ENCODE measurements at places on chromosomes 5 and 9.

- no peak for DNase-seq
These were observed 15.0 kb upstream of the RPS14 start for GRCh38 chr5:150464554-150465012.

DNA sequence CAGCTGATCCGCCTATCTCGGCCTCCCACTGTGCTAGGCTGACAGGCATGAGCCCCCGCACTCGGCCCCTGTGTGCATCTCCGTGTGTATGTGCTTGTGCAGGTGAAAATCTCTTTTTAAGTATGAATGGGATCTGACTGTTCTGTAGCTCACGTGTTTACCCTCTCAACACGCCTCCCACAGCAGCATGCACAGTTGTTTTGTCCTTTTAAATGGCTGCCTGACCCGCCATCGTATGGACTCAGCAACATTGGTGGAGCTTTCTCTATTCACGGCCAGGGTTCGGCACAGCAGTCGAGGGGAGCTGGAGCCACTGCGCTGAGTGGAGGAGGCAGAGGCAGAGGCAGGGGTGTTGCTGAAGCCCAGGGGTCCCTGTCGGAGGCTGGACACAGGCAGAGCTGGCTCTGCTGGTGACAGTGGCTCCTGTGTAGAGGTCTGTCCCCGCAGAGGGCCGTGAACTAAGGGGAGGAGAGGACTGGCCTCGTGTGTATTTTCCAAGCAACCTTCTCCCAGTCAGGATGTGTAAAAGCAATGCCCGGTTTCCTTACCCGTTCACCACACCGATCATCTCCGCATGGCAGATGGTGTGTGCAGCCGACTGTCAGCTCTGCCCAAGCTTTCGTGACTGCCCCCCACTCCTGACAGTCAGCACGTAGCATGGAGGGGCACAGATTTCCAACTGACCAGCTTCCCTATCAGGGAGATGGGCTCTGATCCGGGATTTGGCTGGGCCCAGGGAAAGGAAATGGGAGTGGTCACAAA is 37.3 kb downstream of the MRPL36 start:
- peak; percentile 38 for DNase-seq

GRCh38 chr9:121399126-121399882 is 29.3 kb upstream of the STOM start:
- peak; percentile 1 for DNase-seq

DNA sequence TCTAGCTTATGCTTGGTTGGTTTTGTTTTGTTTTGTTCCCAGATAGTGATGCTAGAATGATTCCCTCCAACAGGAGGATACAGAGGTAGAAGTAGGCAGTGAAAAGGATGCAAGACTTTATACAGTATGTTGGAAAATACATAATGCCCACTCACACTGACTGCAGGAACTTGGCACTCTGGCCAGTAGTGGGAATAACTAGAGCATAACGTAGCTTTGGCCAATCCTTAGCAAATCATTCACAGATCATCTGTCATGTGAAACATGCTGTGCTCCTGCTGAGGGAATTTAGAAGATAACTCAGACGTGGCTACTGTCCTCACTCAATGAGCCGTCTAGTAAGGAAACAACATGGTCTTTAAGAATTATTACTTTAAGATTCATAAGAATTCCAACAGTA is 13.5 kb downstream of the CFAP90 start:
- no peak for DNase-seq

- DNase-seq = no peak
These were observed 102.0 kb upstream of the PRLR start for GRCh38 chr5:35331956-35332950.

Measured in SJSA1 (cell line).